Activated CD4-positive, alpha-beta T cell treated with anti-CD3 and anti-CD28 coated beads for 36 hours (primary cell): ENCODE measurements at places on chromosomes 2 and 18.

DNA sequence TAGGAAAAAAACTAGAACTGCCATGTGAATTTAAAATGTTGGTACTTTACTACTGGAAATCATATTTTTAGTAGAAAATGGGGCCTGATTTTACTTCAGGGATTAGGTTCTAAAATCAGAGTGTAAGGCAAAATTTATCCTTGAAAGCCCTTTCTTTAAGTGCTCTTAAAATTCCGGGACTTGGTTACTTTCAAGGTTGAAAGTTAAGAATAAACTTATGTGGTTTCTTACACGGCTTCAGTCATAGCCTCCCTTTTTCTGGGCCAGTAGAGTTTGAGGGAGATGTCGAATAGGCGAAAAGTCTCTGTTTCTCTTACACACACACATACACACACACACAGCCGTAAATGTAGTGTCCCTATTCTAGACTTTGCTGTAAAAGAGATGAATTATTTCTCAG lies 13.1 kb downstream of the KCNE4 start:
- DNase-seq, result no peak

GRCh38 chr2:21620771-21621170 lies 497.0 kb downstream of the TDRD15 start:
- no peak for DNase-seq

DNA sequence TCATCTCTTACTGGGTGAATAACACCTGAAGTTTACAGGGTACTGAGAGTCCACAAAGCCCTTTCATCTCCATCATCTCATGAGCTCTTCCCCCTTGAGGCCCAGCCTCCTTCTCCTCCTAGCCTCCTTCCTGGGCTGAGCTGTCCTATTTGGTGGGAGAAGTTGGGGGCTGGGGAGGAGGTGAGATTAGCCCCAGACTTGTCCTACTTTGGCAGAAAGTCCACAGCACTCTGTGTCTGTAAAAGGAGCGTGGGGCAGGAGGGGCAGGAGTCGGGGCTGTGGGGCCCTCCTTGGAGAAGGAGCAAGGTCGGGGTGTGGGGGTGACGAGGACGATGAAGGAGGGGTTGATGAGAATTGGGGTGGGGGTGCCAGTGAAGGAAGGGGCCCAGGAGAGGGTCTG lies 10.0 kb upstream of the DES start:
- DNase-seq, result no peak

DNA sequence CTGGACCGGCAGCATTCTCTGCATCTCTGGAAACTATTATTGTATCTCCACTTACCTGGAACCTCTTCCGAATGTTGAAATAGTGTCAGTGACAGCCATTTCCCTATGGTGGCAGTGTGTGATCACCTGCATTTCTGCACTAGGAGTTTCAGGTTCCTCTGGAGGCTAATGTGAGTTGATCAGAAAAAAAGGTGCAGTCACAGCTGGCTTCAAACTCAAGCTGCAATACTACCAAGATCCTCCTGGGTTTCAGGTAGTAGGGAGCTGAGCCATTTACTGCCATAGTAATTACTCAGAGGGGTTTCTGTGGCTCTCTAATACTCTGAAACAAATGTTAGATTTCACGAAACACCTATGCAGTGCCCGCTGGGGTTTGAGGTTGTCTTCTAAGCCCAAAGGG lies 183.5 kb upstream of the OSR1 start:
- no peak for DNase-seq
